Kidney glomerular epithelial cell (primary cell): ENCODE measurements at places on chromosomes 11 and 22.

DNA sequence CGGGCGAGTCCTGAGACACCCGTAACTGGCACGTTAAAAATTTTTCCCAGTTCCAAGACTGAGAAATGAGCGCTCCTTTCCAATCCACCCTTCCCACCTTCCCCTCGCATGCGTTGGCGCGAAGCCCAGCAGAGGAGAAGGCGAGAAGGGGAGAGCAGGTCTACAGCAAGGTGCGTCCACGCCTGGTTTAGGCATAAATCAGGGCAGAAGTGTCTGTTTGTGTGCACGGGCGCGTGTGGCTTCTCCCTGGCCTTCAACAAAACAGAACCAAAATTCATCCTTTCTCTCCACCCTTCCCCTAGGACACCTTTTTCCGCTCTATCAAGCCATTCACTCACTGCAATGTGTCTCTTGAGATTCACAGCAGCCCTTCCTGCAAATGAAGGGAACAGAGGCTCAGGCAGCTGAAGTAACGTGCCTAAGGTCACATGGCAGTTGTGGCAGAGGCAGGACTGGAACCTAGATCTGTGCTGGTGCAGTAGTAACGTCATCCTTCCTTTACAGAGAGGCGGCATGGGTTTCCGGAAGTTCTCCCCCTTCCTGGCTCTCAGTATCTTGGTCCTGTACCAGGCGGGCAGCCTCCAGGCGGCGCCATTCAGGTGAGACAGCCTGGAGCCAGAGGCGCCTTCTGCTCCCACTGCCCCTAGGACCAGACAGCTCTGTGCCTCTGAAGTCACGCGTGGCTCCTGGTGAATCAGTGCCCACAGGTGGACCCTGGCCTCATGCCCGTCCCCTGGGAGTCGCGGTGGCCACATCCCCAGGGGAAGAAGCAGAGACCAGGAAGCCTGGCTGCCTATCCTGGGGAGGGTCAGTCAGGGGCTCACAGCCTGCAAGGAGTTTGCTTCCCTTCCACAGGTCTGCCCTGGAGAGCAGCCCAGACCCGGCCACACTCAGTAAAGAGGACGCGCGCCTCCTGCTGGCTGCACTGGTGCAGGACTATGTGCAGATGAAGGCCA lies 1.1 kb downstream of the CALCB start:
- DNase-seq: peak; percentile 74

DNA sequence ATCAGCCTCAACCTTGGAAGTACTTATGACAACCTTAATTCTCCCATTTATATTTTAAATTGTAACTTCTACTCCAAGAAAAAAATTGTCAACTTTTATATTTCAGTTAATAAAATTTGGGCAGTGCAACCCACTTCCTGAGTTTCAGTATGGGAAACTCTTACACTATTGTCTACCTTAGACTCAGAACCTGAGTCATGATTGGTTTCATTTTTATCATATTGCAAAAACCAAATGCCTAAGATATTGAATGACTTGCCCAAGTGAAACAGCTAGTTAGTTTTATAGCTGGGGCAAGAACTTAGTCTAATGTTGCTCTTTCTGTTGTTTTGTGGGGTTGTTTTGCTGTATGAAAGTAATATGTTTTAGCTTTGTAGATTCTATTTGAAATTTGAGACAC lies 334.0 kb upstream of the ARHGAP42 start:
- DNase-seq: no peak

DNA sequence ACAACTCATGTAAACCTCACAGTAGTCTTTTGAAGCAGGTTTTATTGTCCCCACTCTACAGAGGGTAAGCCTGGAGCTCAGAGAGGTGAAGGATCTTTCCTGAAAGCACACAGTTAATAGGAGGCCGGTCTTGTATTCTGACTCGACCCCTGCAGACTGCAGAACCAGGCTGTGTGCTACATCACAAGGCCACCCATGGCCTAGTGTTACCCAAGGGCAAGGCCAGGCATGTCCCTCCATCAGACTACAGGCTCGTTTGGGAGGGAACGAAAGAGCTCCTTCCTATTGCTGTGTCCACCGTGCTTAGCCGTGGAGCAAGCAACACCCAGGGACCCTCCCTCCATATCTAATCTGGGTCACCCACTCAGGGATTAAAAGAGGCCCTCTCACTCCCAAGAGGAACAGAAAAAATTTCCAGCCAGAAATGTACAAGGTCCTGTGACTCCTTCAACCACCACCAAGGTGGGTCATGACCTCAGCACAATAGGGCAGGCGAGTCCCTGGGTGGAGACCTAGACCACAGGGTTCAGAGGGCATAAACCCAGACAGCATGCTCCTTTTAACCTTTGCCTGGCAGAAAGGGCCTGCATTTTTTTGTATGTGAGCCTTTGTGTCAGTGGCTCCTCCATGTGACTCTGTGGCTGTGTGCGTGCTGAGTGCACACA lies 6.3 kb upstream of the SMIM35 start:
- DNase-seq: no peak

DNA sequence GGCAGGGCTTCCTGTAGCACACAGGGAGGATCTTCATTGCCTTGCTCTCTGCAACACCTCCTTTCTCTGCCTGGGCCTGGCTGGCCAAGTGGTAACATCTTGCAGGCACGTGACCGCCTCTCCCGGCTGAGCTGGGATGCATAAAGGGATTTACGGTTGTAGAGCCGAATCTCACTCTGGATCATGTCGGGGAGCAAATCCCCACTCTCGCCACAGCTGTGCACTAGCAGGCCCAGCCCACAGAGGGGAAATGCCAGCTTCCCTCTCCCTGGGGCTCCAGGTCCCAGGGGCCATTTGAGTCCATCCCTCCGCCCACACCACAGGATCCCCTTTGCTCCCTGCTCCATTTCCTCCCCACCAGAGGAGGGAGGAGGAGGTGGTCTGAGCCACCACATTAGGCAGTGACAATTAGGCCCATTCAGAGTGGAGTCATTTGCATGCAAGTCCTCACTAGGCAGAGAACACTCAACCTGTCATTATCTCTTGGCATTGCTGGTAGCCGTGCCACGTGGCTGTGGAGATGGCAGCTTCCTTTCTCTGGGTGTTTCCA lies 196.7 kb downstream of the DSCAML1 start:
- no peak for DNase-seq

- DNase-seq: no peak
Measured at GRCh38 chr11:103378931-103379330, 269.7 kb downstream of the DYNC2H1 start.

DNA sequence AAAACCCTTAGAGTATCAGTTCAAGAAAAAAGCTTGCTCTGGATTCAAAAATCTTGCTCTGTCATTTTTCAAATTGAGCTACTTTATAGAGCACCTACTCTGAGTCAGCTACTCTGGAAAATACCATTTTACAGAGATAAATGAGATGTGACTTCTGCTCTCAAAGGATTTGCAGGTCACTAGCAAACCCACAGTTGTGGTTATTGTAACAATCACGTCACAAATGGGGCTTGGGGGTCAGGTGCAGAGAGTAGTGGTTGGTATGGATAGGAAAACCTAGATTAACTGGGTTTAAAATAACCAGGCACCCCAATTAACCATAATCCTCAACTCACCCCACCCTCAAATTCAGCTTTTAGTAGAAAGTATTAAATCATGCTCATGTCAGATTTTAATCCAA lies 52.3 kb downstream of the MSANTD4 start:
- no peak for DNase-seq

GRCh38 chr11:70205766-70206165 lies 2.7 kb downstream of the FADD start:
- DNase-seq: no peak

DNA sequence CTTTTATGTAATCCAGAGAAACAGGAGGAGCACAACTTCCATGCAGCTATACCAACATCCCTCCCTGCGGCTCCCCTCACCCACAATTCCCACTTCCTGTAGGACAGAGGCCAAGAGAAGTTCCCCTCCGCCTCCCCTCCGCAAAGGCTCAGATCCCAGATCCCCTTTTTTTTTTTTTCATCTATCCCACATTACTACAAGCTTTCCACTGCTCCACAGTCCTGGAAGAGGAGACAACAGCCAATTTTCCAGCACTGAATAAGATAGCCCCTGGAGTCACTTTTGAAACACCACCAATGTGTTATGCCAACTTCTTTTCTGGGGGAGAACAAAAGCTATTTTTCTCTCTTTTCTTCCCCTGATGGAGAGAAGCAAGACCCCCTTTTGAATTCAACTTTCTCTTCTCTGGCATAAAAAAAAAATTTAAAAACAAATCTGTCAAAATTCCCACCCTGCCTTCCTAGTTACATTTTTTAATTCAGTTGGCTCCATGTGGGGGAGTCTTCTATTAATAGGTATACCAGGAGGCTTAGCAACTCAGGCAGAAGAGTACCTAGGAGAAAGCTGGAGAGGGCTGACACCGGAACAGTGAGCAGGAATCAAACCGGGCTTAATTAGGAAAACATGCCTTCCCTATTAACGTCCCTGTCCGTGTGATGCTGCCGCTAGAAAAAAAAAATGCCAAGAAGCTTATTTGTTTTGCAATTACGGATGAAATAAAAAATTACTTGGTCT lies 543.4 kb downstream of the BUD13 start:
- no peak for DNase-seq

- DNase-seq: no peak
Measured at GRCh38 chr11:36142879-36143278, 146.3 kb downstream of the COMMD9 start.

DNA sequence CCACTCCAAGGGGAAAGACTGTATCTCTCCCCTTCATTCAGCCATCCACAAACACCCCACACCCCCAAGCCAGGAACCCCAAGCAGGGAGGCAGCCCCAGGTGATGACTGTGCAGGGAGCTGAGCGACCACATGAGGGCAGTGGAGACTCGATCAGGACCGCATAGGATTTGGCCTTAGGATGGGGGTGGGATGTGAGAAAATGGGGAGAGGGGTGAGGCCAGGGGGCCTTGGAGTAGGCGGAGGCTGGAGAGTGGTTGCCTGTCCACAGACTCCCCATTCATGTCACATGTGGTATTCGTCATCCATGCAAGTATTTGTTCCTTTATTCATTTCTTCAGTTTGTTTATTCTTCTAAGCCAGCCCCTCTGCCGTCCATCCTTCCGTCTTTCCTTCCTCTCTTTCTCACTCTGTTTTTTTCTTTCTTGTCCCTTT lies 2.7 kb upstream of the RHOD start:
- DNase-seq: peak; percentile 22

- peak; percentile 88 for DNase-seq
Measured at GRCh38 chr11:32583459-32584271, at the start of gene EIF3M. Gene EIF3M (plus strand): TSS chr11:32583831. CDS start chr11:32583888, 57 bp downstream.

- no peak for DNase-seq
Measured at GRCh38 chr22:37148742-37149665, 712 bp downstream of the IL2RB start.

GRCh38 chr11:62841361-62842170 lies 2.2 kb upstream of the WDR74 start:
- DNase-seq: peak; percentile 100

DNA sequence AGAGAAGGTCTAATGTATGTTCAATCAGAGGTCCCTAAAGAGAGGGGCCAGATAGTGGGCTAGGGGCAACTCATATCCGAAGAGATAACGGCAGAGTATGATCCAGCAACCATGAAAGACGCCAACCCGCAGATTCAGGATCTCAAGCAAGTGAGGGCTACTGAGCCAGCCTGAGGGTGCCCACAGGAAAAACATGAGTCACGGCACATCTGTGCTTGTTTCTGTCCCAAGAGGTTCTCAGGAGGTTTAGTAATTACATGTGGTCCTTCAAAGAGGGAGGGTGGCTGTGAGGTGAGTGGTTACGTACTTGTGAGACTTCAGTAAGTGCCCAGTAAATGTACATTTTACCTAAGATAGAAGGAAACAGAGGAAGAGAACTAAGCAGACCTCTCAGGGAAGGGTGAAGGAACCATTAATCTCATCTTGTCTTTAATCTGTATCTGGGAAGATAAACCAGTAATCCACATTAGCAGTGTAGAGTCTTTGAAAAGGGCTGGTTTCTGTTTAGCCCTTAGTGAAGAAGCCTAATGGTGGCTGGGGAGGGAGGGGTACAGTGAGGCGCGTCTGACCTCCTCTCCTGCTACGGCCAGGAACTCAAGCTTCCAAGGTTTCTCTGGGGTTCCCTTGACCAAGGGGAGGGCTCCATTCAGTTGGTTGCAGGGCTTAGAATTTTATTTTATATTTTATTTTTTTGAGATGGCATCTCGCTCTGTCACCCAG lies 10.2 kb downstream of the SIRT3 start:
- no peak for DNase-seq

DNA sequence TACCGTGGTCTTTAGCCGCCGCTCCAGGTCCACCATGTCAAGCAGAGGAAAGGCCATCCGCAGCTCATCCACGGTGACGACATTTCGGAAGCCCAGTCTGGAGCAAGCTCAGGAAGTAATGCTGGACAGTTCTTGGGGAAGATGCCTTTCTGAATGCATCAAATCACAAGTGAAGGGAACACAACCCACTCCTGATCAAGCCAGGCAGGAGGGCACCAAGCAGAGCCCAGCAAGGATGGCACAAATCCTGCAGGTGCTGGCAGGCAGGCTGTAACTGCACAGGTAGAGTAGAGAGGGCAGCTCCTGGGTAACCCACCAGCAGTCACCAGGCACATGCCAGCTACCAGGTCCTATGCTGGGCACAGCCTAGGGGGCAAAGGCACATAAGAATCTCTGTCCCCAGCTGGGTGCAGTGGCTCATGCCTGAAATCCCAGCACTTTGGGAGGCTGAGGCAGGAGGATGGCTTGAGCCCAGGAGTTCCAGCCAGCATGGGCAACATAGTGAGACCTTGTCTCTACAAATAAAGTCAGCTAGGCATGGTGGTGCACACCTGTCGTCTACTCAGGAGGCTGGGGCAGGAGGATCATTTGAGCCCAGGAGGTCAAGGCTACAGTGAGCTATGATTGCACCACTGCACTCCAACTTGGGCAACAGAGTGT lies 13.9 kb downstream of the HDHD5 start:
- no peak for DNase-seq

GRCh38 chr11:46537537-46538295 lies 56.1 kb downstream of the AMBRA1 start:
- DNase-seq: peak; percentile 66

DNA sequence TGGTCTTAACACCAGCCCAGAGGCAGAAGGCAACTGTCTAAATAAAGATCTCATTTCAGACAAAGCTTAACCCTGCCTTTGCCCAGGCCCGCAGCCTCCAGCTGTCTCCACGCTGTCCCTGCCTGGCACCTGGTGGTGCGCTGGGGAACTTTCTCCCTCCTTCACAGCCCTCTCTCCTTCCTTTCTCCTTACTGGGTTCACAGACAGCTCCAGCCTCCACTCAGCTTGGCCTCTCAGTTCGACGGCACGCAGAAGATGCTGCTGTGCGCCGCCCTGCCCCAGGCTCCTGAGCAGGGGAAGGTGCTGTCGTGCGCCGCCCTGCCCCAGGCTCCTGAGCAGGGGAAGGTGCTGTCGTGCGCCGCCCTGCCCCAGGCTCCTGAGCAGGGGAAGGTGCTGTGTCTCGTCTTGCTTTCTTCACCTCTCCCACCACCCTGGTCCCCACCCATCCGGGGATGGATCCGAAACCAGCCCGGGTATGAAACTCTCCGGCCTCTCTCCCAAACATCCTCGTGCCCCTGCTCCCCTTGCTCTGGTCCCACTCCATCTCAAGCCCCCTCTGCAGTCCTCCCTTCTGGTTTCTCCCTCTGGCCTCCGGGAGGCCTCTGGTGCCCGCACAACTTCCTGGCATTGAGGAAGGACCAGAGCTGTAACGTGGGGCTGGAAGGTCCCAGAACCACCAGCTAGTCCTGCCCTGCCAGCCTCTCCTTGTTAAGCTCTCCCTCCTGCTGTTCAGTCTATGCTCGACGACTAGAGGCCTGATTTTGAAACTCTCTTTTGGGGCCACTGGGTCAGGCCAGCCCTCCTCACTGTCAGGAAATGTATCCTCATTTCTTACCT lies 22.9 kb upstream of the JAM3 start:
- no peak for DNase-seq
